Sigmoid colon (tissue), 7 donors: ENCODE measurements at places on chromosomes 12 and 14. TPM values are rescaled to one million over a fixed set of nuclear protein-coding genes. Genes with fewer than 3 reads are reported as not detected.

The KLRG1 gene
- total RNA-seq = 3.9 TPM

The PLEKHG3 gene
- 63.5 TPM for total RNA-seq

The CLEC9A gene
- not detected for total RNA-seq

The LGR5 gene
- total RNA-seq = not detected

The TMTC1 gene
- total RNA-seq = 61.5 TPM

The ACOT4 gene
- 0.54 TPM for total RNA-seq

The RASSF9 gene
- total RNA-seq = 3.9 TPM

The SDS gene
- 0.27 TPM for total RNA-seq

The CCDC175 gene
- not detected for total RNA-seq

The GRIP1 gene
- total RNA-seq = 9.4 TPM

The SLCO1B1 gene
- not detected for total RNA-seq

The CD69 gene
- 7.8 TPM for total RNA-seq

The CTDSP2 gene
- total RNA-seq = 130 TPM

The DPF3 gene
- 2.3 TPM for total RNA-seq

The MTHFD1 gene
- total RNA-seq = 29.6 TPM

The SLC10A1 gene
- total RNA-seq = not detected

The TPPP2 gene
- not detected for total RNA-seq

The KRT7 gene
- 0.27 TPM for total RNA-seq

The GARIN6 gene
- not detected for total RNA-seq

The ETFBKMT gene
- 2.5 TPM for total RNA-seq

The FANCM gene
- total RNA-seq = 6.8 TPM

The DHH gene
- total RNA-seq = not detected

The PLEKHD1 gene
- total RNA-seq = not detected

The NFYB gene
- total RNA-seq = 75.2 TPM
